ENCODE measurements at places on chromosomes 12 and 14.

- no peak for DNase-seq
Measured at GRCh38 chr14:49052521-49052920, 533.7 kb downstream of the RPS29 start.

- no peak for DNase-seq
Measured at GRCh38 chr14:92651106-92651757, 97.2 kb downstream of the LGMN start.

DNA sequence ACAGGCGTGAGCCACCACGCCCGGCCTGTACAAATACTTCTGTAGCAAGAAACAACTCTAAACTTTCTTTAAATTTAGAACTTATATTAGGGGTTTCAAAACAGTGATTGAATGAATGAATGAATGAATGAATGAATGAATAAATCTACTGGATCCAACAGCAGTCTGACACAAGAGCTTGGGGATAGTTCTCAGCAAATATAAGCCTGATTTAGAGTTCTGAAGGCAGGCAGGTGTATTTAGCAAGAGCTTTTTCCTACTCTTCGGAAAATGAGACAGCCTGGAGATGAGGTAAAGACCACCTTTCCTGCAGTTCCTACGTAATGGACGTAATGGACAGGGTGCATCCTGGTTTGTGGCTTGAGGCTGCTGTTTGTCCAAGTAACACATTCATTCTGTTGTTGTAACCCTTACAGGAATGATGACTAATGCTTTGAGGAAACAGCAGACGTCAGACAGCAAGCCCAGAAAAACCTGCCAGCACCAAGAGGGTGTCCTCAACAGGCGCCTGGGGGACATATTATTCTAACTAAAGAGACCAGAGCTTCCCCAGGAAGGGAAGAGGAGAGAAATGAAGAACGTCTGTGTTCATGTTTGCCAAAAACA lies 277.4 kb upstream of the SOX5 start:
- DNase-seq, result no peak

- no peak for DNase-seq
Measured at GRCh38 chr12:116954710-116955381, 44.1 kb downstream of the FBXW8 start.

All from uterus (tissue), 4 donors.